ENCODE measurements at places on chromosomes 12 and 14. TPM values are rescaled to one million over a fixed set of nuclear protein-coding genes. Genes with fewer than 3 reads are reported as not detected.

DNA sequence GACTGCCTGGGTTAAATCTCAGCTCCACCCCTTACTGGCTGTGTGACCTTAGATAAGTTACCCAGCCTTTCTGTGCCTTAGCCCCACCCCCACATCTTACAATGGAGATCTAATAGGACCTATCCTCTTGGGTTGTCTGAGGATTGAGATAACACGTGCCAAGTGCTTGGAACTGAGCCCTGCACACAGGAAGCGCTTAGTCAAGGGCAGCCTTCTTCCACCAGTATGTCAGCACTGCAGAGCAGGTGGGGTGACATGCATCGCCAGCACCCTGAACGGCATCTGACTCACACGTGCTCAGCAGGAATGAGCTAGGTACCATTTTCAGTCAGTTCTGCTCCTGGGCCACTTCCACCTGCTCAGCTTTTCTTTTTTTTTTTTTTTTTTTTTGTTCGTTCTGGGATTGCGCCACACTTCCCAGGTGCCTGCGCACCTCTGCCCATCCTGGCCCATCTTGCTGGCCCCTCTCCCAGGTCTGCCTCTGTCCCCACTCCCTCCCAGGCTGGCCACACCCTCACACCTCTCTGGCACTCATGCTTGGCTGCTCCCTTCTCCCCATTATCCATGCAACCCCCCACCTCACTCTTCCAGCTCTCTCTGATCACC is 19.6 kb downstream of the LGMN start:
- no peak overlapping the region for H3K27ac ChIP-seq
- DNase-seq, result no peak
- no peaks in the 10 kb centered on the region for H3K27me3 ChIP-seq
- no peaks in the 10 kb centered on the region for H3K4me1 ChIP-seq
- H3K36me3 ChIP-seq, result no peaks in the 10 kb centered on the region

- peak; percentile 32 for DNase-seq
- no peaks in the 10 kb centered on the region for H3K36me3 ChIP-seq
- no peaks in the 10 kb centered on the region for H3K4me1 ChIP-seq
- no peak overlapping the region for H3K4me3 ChIP-seq
- H3K27me3 ChIP-seq, result no peaks in the 10 kb centered on the region
- H3K27ac ChIP-seq, result no peak overlapping the region
Observed at GRCh38 chr14:102450206-102451063, 59.1 kb downstream of the ANKRD9 start.

GRCh38 chr14:63174760-63175191 is 29.5 kb upstream of the RHOJ start:
- no peak overlapping the region for H3K27ac ChIP-seq
- H3K4me3 ChIP-seq, result no peak overlapping the region
- H3K36me3 ChIP-seq, result no peaks in the 10 kb centered on the region
- H3K4me1 ChIP-seq, result no peaks in the 10 kb centered on the region

DNA sequence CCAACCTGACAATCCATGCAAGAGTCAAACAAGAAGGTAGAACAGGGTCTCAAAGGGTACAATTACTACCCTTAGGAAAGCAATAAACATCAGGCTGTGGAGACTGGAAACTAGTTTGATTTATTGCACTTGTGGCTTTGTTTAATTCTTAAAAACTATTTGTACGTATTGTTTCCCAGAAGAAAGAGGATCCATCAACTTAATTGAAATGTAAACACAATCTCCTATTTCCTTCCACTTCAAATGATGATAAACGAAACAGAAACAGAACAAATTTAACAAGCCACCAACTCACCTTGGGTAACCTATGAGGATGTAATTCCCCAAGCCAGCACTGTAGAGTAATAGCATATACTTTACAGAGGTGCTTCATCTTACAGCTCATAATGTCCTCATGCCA is 8.0 kb downstream of the STXBP6 start:
- H3K4me3 ChIP-seq, result no peak overlapping the region
- no peak for DNase-seq
- peak overlapping the region; percentile 10 for H3K27ac ChIP-seq
- no peaks in the 10 kb centered on the region for H3K27me3 ChIP-seq
- peaks cover 42% of the 10 kb centered on the region for H3K4me1 ChIP-seq
- H3K36me3 ChIP-seq, result no peaks in the 10 kb centered on the region

Gene VWF
- total RNA-seq, result 98.2 TPM

Gene CCDC175
- total RNA-seq, result not detected

Gene WNT1
- total RNA-seq, result not detected

Gene TMEM233
- not detected for total RNA-seq

Data from Peyer's patch (tissue), 4 donors.